ENCODE measurements at places on chromosomes 1 and 21.
A peak's percentile ranks its signal among the peaks of the same experiment; 100 is the strongest.

DNA sequence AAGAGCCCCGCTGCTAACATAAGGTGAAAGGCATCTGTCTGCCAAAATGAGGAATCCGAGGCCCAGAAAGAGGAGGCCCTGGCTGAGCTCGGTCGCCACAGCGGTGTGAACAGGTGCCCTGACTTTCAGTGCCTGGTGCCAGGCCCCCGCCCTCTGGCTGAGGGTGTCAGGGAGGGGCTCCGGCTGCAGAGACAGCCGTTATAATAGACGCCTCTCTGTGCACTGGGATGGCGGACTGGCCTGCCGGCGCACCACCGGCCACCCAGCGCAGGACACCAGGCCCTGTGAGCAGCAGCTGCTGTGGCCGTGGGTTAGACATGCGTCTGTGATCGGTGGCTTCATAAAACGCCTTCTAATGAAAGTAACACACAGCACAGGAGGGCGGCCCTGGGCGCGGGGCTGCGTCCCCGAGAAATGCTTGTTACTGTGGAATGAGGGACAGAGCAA is 51.4 kb upstream of the ACTRT2 start:
- no peak for DNase-seq

DNA sequence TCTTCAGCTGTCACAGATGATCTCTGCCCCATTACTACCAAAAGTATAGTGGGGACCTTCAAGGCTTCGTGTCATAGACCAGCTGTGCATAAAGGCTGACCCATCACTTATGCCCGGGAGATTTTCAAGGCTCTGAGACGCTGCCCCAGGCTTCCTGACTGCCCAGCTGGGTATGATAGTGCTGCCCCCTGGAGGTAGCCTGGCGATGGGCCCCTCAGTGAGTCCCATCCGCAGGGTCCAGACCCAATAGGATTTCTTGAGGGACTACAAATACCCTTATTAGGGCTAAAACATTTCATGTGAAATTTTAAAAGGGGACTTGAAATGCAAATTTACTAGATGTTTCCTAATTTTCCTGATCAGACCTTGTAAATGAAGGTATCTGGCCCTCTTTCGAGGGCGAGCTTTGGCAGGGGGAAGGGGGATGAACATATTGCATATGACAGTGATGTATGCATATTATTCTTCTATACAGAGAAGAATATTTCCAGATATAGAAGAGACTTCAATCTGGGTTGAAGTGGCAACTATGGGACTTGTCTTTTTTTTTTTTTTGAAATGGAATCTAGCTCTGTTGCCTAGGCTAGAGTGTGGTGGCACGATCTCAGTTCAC is 11.7 kb upstream of the FCMR start:
- DNase-seq: no peak

GRCh38 chr1:182598296-182598695 is 5.9 kb downstream of the RGS16 start:
- no peak for DNase-seq

DNA sequence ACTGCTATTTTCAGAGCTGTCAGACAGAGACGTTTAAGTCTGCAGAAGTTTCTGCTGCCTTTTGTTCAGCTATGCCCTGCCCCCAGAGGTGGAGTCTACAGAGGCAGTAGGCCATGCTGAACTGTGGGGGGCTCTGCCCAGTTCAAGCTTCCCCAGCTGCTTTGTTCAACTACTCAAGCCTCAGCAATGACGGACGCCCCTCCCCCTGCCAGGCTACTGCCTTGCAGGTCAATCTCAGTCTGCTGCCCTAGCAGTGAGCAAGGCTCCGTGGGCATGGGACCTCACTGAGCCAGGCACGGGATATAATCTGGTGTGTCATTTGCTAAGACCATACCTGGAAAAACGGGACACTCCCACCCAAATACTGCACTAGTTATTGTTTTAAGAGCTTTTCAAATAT is 219.7 kb downstream of the BRINP3 start:
- DNase-seq: no peak

- DNase-seq: no peak
Observed at GRCh38 chr1:225657462-225657989, 4.6 kb upstream of the ENAH start.

- DNase-seq: no peak
Observed at GRCh38 chr1:228413241-228414010, 3.2 kb downstream of the TRIM17 start.

- DNase-seq: peak; percentile 39
Observed at GRCh38 chr1:18282851-18283600, 175.4 kb downstream of the IGSF21 start.

- no peak for DNase-seq
Observed at GRCh38 chr1:227685807-227686206, 49.3 kb downstream of the JMJD4 start.

DNA sequence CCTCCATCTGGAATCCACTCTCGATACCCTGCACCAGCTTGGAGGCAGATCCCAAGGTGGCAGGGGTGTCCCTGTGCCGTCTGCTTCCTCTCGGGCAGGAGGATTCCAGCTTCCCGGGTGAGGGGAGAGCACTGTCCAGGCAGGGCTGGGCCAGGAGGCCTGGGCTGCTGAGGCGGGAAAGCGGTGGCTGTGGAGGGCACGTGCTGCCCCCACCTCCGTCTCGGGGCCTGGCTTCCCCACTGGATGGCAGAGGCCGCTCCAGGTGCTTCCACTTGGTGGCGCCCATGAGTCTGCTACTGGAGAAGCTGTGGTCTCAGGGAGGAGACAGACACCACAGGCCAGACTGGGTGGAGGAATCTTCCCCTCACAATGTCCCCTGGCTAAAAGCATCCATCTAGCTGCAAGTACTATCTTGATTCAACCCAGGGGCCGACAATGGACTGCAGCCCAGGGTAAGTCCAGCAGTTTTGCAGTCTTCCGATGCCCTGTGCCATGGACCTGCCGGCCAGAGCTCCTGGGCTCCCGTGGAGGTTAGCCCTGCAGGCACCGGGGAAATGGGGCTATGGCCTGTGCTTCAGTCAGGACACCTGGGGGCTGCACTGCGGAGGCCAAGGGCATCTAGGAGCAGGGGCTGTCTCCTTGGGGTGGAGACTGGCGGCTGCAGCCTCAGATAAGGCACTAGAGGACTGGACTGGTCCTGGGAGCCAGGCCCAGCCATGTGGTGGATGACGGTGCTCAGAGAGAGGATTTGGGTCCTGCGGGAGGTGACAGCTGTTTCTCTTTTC is 41.3 kb upstream of the EIF4G3 start:
- peak; percentile 10 for DNase-seq

- DNase-seq: no peak
Observed at GRCh38 chr1:7726623-7727022, 44.5 kb upstream of the VAMP3 start.

- DNase-seq: no peak
Observed at GRCh38 chr1:225881081-225881958, 860 bp downstream of the TMEM63A start.

GRCh38 chr1:54084794-54085193 is 31.4 kb downstream of the TCEANC2 start:
- no peak for DNase-seq
